Activated T-helper 1 cell treated with anti-CD3 and anti-CD28 coated beads, Interleukin-2, amount 50 U/mL, for 16 hours (primary cell): ENCODE measurements at places on chromosomes 5 and 9.

DNA sequence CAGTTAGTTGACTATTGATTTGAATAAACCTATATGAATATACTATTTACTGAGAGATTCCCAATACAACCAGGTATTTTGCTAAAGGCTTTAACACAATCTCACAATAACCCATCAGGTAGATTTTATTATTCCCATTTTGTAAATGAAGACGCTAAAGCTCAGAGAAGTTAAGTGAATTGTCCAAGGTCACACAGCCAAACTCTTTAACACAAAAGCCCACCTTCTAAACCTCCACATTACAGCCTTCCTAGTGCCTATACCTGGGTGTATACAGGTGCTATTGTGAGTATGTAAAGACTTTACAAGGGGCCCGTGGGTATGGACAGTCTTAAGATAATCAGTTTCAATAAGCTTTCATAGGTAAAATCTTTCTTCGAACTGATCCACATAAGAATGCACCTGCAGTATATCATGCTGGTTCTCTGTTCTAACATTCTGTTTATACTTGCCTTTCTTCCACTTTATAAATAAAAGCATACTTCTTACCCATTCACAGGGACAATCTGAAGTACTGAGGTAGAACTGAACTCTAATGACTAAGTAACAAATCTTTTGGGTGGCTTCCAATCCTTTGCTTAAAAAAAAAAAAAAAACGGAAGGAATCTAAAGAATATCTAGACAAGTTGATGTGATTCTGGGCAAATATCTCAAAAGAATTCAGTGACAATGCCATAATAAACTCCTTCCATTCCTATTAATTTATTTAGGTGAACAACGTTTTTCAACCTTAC is 59.1 kb downstream of the PJA2 start:
- no peak for DNase-seq

DNA sequence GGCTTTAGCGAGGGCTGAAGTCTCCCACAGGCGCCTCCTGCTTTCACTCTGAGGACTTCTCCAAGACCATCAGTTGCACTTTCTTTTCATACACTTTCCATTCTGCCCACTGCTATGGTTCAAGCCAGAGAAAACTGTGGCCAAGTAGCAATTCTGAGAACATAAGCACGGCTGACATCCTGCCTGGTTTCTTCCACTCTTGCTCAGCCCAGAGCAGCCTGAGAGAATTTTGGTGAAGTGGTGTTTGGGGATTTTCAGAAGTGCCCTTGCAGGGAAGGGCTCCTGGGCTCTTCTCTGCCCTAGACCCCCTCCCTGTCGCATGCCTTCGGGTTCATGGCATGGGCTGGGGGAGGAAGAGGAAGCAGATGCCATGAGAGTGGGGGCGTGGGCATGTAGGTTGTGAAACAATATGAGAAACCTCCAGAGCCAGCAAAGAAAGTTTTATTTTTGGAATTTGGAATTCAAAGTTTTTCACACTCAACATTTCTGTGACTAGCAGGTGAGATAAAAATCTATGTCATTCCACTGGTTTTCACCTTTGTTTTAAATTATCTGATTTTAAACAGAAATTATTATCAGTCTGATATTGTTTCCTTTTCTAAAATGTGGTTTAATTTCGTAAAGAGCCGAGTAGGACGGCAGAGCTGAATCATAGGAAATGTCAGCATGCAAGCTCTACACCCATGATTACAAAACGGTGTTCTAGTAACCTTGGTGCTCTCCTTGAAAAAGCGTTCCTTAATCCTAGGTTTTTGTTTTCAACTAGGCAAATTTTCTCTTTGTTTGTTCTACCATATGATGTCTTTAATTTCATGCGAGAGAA is 27.8 kb upstream of the TNFSF8 start:
- DNase-seq = no peak

- DNase-seq = no peak
These were observed 92.5 kb downstream of the PPIC start for GRCh38 chr5:122944051-122944450.

- no peak for DNase-seq
These were observed 707 bp upstream of the ZFYVE16 start for GRCh38 chr5:80406980-80407734.

GRCh38 chr9:95053611-95054570 is 263.6 kb downstream of the FANCC start:
- no peak for DNase-seq
